Stimulated activated CD4-positive, alpha-beta T cell treated with anti-CD3 and anti-CD28 coated beads, Interleukin-1b, Interleukin-23, amount 100 ng/mL, for 48 hours (primary cell): ENCODE measurements at places on chromosomes 7 and 10.
A peak's percentile ranks its signal among the peaks of the same experiment; 100 is the strongest.

GRCh38 chr7:43022008-43022407, 89.8 kb downstream of the MRPL32 start:
- no peak for DNase-seq

DNA sequence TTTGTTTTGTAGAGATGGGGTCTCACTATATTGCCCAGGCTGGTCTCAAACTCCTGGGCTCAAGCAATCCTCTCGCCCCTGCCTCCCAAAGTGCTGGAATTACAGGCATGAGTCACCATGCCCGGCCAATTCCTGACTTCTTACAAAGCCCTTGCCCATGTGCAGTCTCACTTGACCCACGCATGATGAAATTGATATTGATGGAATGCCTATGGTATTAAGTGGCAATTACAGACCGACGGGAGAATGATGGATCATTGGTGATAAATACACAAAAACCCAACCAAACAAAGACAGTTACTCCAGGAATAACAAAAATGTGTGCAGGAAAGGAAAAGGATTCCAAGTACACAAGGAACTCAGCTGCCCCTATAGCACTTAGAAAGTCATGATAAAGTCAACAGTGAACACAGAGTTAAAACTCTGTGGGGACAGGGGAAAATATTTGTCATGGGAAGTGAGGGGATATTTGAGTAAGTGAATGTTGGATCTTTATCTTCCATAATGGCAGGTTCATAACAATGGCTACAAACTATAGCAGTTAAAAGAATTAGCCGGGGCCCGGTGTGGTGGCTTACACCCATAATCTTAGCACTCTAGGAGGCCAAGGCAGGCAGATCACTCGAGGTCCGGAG, 21.6 kb downstream of the HIP1 start:
- DNase-seq: no peak

- DNase-seq: peak; percentile 25
These were observed 10.4 kb upstream of the FGFR2 start for GRCh38 chr10:121608469-121609190.

DNA sequence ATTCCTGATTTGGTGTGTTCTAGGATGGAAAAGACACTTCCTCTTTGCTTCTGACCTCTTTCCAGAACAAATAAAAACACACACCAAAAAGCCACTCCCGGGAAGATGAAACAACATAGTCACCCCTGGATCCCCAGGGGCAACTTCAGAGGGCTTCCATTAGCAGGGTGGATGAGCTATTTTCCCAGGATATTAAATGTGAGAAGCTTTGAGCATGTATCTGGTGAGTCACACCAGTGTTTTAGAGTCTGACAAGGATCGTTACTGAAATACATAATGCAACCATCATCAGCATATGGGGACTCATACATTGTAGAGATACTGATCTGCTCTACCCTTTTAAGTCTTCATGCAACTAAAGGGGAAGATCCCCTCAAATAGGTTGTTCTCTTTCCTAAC, 115.5 kb upstream of the ZNF438 start:
- DNase-seq: no peak

DNA sequence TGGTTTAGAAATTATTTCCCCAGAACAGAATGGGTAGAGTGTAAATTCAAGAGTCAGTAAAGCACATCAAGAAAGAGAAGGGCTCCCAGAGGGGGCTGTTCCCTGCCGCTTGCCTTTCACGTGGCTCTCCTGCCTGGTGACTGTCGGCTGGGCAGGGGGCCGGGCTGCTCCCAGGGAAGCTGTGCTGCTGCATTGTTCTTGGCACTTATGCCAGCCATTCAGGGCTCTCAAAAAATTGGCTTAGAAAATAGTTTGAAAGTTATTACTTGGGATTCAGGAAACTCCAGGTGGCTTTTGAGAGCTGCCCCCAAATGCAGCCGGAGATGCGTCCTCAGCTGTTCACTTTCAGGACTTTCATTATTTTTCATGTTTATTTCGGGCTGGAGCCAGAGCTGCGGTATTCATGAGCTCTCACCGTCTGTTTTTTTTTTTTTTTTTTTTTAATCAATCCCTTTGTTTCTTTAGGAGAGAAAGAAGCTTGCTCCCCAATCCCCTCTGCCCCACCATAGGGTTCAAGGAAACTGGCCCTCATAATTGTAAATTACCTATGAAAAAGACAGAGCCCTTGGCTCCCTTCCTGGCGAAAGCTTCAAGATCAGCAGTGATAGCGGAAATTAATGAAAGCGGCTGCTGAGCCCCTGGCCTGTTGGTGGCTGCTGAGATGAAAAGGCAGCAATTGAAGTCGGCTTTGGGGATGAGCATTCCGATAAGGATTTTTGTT, 94.1 kb downstream of the SORCS3 start:
- no peak for DNase-seq

DNA sequence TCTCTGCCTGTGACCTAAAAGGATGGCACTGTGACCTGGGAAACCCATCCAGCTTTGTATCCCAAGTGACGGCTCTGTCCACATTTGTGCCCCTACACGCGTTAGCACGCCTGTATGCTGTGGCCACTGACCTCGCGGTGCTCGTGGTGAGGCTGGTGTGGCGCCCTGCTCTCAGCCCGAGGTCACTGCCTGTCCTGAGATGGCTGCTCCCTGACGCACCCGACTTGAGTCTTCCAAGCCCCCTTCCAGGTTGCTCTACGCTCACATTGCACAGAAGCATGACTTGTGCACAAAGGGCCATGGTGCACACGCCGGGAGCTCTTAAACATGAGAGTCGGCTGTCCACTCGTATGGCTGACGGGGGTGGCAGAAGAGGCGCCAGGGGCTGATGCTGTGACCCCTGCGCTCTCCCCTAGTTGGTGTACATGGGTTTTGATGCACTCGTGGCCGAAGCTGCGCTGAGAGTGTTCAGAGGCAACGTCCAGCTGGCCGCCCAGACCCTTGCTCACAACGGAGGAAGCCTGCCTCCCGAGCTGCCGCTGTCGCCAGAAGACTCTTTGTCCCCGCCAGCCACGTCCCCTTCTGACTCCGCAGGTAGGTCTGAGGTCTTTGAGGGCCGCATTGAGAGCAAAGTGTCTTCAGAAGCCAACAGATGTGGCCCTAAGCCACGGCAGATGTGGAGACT, 33.5 kb downstream of the WDR86 start:
- DNase-seq: no peak

GRCh38 chr10:28970231-28970630, 292.9 kb downstream of the BAMBI start:
- no peak for DNase-seq

GRCh38 chr10:15801641-15802040, 58.7 kb downstream of the MINDY3 start:
- DNase-seq: no peak

DNA sequence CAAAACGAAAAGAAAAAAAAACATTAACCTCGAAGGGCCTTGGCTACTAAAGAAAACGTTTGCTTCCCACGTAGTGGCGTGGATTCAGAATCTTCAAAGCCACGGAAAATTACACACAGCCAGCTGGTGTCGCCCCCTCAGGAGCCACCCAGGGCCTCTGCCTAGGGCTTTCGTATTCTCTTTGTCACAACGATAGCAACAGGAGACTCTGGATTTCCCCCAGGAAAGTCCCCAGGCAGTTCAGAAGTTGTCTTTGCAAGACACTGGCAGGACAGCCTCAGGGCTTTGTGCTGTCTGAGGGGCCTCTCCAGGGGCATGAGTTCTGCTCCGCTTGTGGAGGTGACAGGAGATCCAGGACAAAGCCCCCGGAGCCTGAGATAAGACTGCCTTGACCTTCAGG, 150.2 kb upstream of the INSYN2A start:
- DNase-seq: peak; percentile 16

DNA sequence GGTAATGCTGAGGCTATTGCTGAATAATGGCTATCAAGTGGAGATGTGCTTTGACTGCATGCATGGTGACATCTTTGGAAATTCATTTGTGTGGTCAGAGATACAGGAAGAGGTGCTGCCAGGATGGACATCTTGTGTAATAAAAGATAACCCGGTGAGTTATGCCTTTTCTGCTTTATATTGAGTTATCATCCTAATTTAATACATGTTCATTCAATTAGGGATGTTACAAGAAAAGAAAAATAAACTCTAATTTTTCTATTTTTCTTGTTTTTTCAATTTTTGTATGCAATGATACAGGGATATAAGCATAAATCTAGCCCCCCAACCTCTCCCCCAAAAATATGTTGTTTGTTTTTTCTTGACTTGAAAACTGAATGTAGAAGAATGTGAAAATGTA, 26.4 kb upstream of the LMOD2 start:
- no peak for DNase-seq

DNA sequence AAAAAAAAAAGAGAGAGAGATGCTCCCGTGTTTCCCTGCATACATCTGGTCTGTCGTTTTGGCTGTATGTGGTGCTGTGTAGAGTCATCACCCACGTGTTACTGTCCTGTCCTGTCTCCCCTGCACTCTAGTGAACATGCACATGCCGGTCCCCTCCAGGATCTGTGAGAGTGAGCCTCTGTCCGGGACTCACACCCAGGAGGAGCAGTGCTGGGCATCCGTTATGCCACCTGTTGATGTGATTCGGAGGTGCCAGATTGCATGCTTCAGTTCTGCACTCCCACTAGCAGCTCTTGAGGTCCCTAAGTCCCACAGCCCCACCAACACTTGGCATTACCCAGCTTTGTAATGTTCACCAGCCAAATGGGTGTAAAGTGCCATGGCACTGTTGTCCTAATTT, 16.4 kb downstream of the GHRHR start:
- no peak for DNase-seq

DNA sequence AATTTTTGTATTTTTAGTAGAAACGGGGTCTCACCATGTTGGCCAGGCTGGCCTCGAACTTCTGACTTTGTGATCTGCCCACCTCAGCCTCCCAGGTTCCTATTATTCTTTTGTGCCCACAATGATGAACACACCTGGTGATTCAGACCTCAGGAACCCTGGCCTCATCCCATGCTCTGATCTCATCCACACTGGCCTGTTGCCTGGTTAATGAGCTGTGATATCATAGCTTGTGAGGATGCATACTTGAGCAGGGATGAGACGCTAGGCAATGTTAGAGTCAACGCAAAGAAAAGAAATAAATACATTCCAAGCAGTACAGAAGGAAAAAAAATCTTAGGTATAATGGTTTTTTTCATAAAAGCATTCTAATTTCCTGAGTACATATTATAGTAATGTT, 82.4 kb upstream of the RNF32 start:
- DNase-seq: no peak
